ENCODE measurements at places on chromosomes 7 and 10. TPM values are rescaled to one million over a fixed set of nuclear protein-coding genes. Genes with fewer than 3 reads are reported as not detected.

DNA sequence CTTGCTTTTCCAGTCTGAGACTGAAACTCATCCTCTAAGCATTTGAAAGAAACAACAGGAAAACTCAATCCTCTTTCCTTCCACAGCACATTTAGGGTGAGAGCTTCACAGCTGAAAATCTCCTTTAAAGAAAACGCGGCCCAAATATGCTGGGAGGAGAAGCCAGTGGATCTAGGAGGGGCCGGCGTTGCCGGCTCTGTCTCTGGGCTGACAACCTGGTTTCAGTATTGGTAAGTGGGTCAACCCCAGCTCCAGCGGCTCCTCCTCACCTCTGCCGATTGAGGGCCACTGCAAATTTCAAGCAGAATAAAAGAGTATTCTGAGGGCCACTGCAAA, 75.3 kb upstream of the CPXM2 start:
- no peak overlapping the region for H3K27ac ChIP-seq
- H3K4me3 ChIP-seq: no peak overlapping the region
- no peak for DNase-seq
- peaks cover 87% of the 10 kb centered on the region for H3K27me3 ChIP-seq

DNA sequence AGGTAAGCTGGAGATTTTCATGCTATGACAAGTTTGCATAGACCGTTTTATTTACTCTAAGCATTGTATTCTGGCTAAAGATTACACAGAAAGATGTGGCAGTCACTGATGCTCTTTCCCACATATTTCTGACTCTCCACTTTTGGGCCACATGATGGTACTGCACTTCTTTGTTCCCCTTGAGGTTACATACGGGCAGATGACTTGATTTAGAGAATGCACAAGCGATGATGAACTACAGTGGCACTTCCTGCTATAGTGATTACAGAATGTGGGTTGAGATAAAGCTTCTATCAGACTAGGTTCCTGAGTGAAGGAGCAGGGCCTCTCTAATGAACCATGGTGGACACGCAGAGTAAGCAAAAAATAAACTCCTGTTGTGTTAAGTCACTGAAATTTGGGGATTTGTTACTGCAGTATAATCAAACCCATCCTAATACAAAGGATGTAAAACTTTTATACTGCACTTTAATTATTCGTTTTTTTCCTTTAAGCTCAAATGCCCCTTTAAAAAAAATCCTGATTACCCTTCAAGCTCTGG, 177.9 kb downstream of the TAX1BP1 start:
- no peaks in the 10 kb centered on the region for H3K36me3 ChIP-seq
- peaks cover 3% of the 10 kb centered on the region for H3K4me1 ChIP-seq
- H3K27me3 ChIP-seq: peaks cover 2% of the 10 kb centered on the region
- DNase-seq: no peak

GRCh38 chr7:33250421-33250871, 121.1 kb downstream of the BBS9 start:
- no peak for DNase-seq
- no peaks in the 10 kb centered on the region for H3K27me3 ChIP-seq
- H3K36me3 ChIP-seq: no peaks in the 10 kb centered on the region
- H3K27ac ChIP-seq: no peak overlapping the region

DNA sequence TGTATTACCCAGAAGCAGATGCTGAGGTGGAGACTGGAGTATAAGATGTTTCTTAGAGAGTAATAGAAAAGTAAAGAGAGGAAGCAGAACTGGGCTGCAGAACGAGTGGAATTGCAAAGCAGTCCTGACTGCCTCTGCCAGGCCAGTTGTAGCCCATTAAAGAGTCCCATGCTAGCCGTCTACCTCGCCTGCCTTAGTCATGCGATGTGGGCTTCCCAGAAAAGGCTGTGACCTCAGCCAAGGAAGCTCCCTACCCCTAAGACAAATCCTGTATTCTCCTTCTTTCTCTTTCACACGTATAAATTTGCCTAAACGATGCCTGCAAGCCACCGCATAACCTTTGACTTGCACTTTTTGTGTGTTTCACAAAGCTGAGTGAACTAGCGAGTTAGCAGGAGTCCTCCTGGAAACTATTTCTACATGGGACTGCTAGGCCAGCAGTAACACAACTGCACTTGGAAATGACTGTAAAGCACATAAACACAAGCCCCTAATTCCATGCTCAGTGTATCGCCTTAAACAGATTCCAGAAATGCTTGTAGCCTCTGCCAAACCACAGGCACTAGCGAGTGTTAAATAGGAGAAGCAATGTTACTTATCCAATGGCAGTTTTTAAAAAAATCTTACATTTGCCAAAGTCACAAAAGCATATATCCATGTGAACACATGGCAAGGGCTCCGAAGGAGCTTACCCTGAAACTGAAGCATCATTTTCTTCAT, 47.4 kb upstream of the GNAI1 start:
- H3K4me1 ChIP-seq: peaks cover 5% of the 10 kb centered on the region
- H3K27ac ChIP-seq: no peak overlapping the region
- no peaks in the 10 kb centered on the region for H3K36me3 ChIP-seq
- no peaks in the 10 kb centered on the region for H3K27me3 ChIP-seq
- no peak overlapping the region for H3K4me3 ChIP-seq
- no peak for DNase-seq

DNA sequence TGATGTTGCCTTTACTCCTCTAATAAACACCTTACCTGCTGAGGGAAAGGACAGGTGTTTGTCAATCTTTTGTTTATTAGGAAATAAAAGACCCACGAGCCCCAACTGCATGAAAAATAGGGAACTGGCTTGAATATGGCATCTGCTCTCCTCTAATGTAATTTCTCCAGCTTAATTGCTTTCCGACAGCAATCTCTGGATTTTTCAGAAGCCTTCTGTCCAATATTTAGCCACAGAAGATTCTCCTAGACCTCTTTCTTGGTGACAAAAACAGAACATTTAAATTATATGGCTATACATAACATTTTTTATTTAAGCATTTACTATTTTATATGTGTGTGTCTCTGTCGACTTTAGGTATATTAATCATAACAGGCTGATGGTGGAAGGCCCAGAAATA, 317.4 kb upstream of the ADARB2 start:
- H3K4me1 ChIP-seq: peaks cover 6% of the 10 kb centered on the region
- no peak for DNase-seq
- H3K27ac ChIP-seq: no peak overlapping the region
- H3K27me3 ChIP-seq: no peaks in the 10 kb centered on the region
- no peak overlapping the region for H3K4me3 ChIP-seq

GRCh38 chr7:44056681-44057080, 8.7 kb downstream of the PGAM2 start:
- no peak for DNase-seq
- H3K27ac ChIP-seq: no peak overlapping the region
- H3K27me3 ChIP-seq: no peaks in the 10 kb centered on the region
- peaks cover 11% of the 10 kb centered on the region for H3K36me3 ChIP-seq

GRCh38 chr10:24951201-24952142, 934 bp downstream of the PRTFDC1 start:
- no peaks in the 10 kb centered on the region for H3K36me3 ChIP-seq
- H3K4me1 ChIP-seq: peaks cover 57% of the 10 kb centered on the region

DNA sequence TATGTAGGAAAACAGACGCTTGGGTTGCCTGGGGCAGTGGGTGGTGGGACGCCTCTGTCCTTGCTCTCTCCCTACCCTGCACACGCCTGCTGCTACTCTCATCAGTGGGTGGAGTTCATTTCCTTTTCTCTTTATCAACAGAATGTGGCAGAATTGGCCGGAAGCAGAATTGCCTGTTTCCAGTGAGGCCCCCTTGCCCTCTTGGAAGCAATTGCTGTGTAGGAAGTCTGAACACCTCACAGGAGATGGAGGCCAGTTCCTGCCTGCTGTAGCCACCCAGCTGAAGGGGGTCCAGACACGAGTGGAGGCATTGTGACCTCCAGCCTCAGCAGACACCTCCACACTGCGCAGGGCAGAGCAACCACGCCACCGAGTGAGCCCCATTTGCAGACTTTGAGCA, 331.6 kb upstream of the ZNF32 start:
- DNase-seq: no peak
- no peaks in the 10 kb centered on the region for H3K27me3 ChIP-seq
- H3K36me3 ChIP-seq: no peaks in the 10 kb centered on the region
- H3K4me1 ChIP-seq: peaks cover 12% of the 10 kb centered on the region
- no peak overlapping the region for H3K27ac ChIP-seq
- no peak overlapping the region for H3K4me3 ChIP-seq

DNA sequence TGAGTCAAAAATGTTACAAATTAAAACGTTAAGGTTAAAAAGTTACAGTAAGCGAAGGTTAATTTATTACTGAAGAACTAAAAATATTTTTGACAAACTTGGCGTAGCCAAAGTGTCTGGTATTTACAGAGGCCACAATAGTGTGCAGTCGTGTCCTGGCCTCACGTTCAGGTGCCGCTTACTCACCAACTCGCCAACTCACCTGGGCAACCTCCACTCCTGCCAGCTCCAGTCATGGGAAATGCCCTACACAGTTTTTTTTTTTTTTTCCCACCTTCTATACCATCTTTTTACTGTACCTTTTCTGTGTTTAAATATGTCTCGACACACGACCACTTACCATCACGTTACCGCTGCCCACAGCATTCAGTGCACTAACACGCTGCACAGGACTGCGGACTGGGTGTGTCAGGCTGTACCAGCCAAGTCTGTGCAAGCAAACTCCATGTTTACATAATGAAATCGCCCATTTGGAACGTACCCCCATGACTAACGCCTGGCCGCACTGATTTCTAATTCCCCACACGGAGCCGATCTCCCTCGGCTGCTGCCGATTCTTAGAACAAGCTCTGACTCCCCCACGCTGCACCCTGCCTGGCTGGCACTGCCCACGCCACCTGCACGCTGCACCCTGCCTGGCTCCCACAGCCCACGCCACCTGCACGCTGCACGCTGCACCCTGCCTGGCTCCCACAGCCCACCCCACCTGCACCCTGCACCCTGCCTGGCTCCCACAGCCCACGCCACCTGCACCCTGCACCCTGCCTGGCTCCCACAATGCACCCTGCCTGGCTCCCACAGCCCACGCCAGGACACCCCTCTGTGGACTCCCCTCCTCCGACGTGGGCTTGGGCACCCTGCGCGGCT, 203.1 kb downstream of the ZMYND11 start:
- H3K4me1 ChIP-seq: no peaks in the 10 kb centered on the region
- DNase-seq: no peak
- no peaks in the 10 kb centered on the region for H3K27me3 ChIP-seq
- H3K36me3 ChIP-seq: peaks cover 20% of the 10 kb centered on the region
- H3K4me3 ChIP-seq: no peak overlapping the region

GRCh38 chr7:12415072-12415471, 11.4 kb upstream of the VWDE start:
- DNase-seq: no peak
- H3K36me3 ChIP-seq: peaks cover 4% of the 10 kb centered on the region
- H3K4me1 ChIP-seq: no peaks in the 10 kb centered on the region
- H3K27ac ChIP-seq: no peak overlapping the region

- DNase-seq: no peak
- no peak overlapping the region for H3K4me3 ChIP-seq
- no peaks in the 10 kb centered on the region for H3K27me3 ChIP-seq
- no peaks in the 10 kb centered on the region for H3K36me3 ChIP-seq
Measured at GRCh38 chr7:35716038-35716803, 21.3 kb upstream of the HERPUD2 start.

GRCh38 chr10:113718969-113719822, 32.3 kb upstream of the PLEKHS1 start:
- H3K27me3 ChIP-seq: no peaks in the 10 kb centered on the region
- H3K36me3 ChIP-seq: peaks cover 12% of the 10 kb centered on the region
- H3K4me1 ChIP-seq: peaks cover 6% of the 10 kb centered on the region
- no peak for DNase-seq
- H3K27ac ChIP-seq: no peak overlapping the region

- no peak for DNase-seq
- no peak overlapping the region for H3K4me3 ChIP-seq
- H3K4me1 ChIP-seq: no peaks in the 10 kb centered on the region
Measured at GRCh38 chr7:2938514-2939192, 94.5 kb upstream of the GNA12 start.

DNA sequence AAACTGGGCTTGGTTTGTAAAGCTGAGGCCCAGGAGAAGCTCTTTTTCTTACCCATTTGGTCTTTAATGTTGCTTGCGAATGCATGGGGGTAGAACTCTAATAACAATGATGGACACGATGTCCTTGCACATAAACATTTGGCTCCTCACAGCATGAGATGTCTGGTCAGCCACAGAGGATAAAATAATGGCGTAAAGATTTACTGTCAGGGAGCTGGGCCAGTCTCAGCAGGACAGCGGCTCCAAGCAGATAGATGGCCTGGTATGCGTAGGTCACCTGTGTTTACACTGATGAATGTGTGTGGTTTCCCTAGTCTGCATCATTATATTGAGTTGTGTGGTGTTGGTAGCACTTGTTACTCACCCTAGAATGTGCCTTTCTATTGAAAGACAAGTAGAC, 537.4 kb downstream of the CNTNAP2 start:
- no peak overlapping the region for H3K27ac ChIP-seq
- H3K4me3 ChIP-seq: no peak overlapping the region
- peaks cover 4% of the 10 kb centered on the region for H3K27me3 ChIP-seq
- H3K36me3 ChIP-seq: no peaks in the 10 kb centered on the region
- no peak for DNase-seq

- H3K27me3 ChIP-seq: no peaks in the 10 kb centered on the region
- no peak overlapping the region for H3K27ac ChIP-seq
- peaks cover 17% of the 10 kb centered on the region for H3K36me3 ChIP-seq
- H3K4me3 ChIP-seq: no peak overlapping the region
- peaks cover 29% of the 10 kb centered on the region for H3K4me1 ChIP-seq
Measured at GRCh38 chr7:75885036-75885435, 6.2 kb downstream of the RHBDD2 start.

DNA sequence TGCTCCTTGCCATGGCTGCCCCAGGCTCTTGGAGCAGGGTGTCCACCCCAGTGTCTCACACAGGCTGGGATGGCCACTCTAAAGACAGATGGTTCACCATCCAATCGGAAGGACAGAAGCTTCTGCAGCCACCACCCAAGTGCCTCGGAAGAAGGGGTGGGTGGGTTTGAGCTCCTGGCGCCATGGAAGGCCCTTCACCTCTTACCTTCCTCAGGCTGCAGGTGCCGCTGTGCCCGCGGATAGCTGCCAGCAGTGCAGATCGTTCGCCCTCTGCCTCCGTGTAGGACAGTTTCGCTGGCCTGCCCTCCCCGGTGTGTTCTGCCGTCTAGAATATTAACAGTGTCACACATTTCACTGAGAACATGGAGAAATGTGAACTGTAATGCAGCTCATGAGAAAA, 243.6 kb upstream of the GRB10 start:
- no peak overlapping the region for H3K4me3 ChIP-seq
- H3K36me3 ChIP-seq: no peaks in the 10 kb centered on the region
- peaks cover 11% of the 10 kb centered on the region for H3K4me1 ChIP-seq
- no peaks in the 10 kb centered on the region for H3K27me3 ChIP-seq

GRCh38 chr10:34791947-34792346, 23.1 kb downstream of the PARD3 start:
- H3K27ac ChIP-seq: no peak overlapping the region
- no peaks in the 10 kb centered on the region for H3K36me3 ChIP-seq
- no peak for DNase-seq
- peaks cover 32% of the 10 kb centered on the region for H3K4me1 ChIP-seq

Gene CALML3
- not detected for total RNA-seq

Gene SFTPA1
- total RNA-seq: not detected

Gene UCN3
- not detected for total RNA-seq
